Subcutaneous preadipocyte (primary cell): ENCODE measurements at places on chromosomes 3 and 15. TPM values are rescaled to one million over a fixed set of nuclear protein-coding genes. Genes with fewer than 3 reads are reported as not detected.

The PPP1R2 gene
- 121 and 140 TPM in 2 replicates for total RNA-seq

The ANKUB1 gene
- total RNA-seq = not detected in 2 replicates

The SLC22A13 gene
- total RNA-seq = 0.37 and 1.2 TPM in 2 replicates

The FILIP1L gene
- total RNA-seq = 19.1 and 42.8 TPM in 2 replicates

The SLC6A1 gene
- not detected in 2 replicates for total RNA-seq

The SACM1L gene
- total RNA-seq = 26.0 and 28.7 TPM in 2 replicates

The GOLGA6L7 gene
- total RNA-seq = not detected in 2 replicates

The DENND6A gene
- 17.6 and 19.7 TPM in 2 replicates for total RNA-seq

The IL17RB gene
- total RNA-seq = under 0.01 TPM in 1 of 2 replicates, not detected in the other

The SERPINI2 gene
- total RNA-seq = not detected in 2 replicates

The ATP2B2 gene
- under 0.01 TPM in 1 of 2 replicates, not detected in the other for total RNA-seq

The FAM81A gene
- total RNA-seq = 2.2 and 3.3 TPM in 2 replicates
